Activated CD4-positive, alpha-beta T cell treated with anti-CD3 and anti-CD28 coated beads for 1 hour (primary cell): ENCODE measurements at places on chromosomes 4 and X.

GRCh38 chrX:112341598-112341997 lies 259.0 kb upstream of the TRPC5 start:
- DNase-seq, result no peak

- no peak for DNase-seq
Observed at GRCh38 chr4:86380181-86380724, 20.4 kb upstream of the MAPK10 start.

GRCh38 chr4:139208404-139208945 lies 31.5 kb upstream of the ELF2 start:
- no peak for DNase-seq

GRCh38 chrX:65451663-65452062 lies 82.9 kb downstream of the LAS1L start:
- DNase-seq, result no peak

GRCh38 chr4:11881947-11882346 lies 453.3 kb upstream of the HS3ST1 start:
- no peak for DNase-seq

DNA sequence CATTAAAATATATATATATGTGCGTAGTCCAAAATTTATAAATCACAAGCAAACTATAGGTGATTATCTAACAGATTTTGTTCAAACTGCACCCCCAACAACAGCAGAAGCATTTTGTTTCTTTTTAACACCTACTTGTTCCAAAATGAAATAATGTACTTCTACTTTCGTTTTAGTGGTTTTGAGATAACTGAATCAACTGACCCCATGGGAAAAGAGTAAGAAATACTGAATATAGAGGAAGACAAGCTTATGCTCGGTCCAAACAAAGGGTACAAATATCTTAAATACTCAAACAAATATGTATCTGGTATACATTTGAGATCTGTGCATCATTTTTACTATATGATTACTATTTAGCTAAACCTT lies 22.4 kb downstream of the MAP7D3 start:
- no peak for DNase-seq

DNA sequence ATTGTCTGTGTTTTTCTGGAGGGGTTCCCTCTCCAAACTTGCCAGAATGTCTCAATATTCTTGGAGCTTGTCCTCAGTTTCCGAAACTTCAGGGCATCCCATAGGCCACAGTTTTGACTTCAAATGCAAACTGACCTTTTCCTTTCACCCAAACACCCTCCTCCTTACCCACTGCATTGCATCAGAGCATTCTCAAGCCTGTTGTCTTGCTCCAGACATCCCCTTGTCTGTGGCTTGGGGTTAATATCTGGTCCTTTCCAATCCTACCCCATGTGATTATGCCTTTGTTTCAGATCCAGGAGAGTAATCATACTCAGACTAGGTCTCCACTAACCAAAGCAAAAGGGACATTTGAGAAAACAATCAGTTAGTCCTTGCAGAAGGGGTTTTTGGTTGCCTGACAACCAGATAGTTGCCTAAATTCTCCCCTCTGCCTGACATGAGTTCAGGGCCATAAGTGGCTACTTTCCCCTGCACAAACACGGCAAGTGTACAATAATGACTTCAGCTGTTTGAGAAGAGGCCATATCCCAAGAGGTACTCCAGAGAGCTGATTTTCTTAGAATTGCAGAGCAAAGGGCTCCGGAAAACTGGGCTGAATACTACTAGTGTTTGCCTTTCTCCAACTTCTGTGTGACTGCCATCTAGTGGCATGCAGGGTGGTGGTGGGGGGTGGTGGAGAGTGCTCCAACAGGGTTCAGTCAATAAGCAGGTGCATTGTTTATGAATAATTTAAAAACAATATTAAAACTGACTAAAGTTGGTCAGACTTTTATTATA lies 130.2 kb downstream of the CHRDL1 start:
- DNase-seq, result no peak

- DNase-seq, result no peak
Observed at GRCh38 chr4:26884486-26884988, 23.9 kb downstream of the STIM2 start.

- no peak for DNase-seq
Observed at GRCh38 chrX:55220119-55220794, at the start of gene PAGE5. TSS of gene PAGE5 (plus strand) at chrX:55220346. CDS start at chrX:55221383, 1,037 bp downstream.

GRCh38 chr4:13968723-13969122 lies 341.2 kb upstream of the BOD1L1 start:
- DNase-seq, result no peak

- no peak for DNase-seq
Observed at GRCh38 chr4:2842687-2843262, 869 bp upstream of the ADD1 start.

GRCh38 chrX:28920153-28920943 lies 333.1 kb downstream of the IL1RAPL1 start:
- DNase-seq, result no peak

DNA sequence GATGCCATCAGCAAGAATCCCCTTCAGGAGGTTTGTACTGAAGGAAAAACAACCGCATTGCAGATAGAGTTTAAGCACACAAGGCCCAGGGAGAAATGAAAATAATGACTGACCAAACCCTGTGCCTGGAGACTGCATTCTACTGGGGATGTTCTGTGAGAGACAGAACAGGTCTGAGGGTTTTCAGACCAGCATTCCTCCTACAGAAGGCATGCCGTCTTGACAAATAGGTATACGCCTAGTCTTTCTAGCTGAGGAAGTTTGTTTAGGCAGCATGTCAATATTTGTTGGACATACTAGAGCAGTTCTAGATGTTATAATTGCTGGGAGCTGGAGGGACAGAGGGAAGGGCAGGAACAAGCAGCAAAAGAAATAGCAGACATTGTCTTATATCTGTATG lies 68.4 kb upstream of the SCOC start:
- no peak for DNase-seq

- no peak for DNase-seq
Observed at GRCh38 chr4:10949039-10949733, 264.6 kb upstream of the CLNK start.

GRCh38 chr4:173448608-173449379 lies 49.9 kb upstream of the SCRG1 start:
- DNase-seq, result no peak

DNA sequence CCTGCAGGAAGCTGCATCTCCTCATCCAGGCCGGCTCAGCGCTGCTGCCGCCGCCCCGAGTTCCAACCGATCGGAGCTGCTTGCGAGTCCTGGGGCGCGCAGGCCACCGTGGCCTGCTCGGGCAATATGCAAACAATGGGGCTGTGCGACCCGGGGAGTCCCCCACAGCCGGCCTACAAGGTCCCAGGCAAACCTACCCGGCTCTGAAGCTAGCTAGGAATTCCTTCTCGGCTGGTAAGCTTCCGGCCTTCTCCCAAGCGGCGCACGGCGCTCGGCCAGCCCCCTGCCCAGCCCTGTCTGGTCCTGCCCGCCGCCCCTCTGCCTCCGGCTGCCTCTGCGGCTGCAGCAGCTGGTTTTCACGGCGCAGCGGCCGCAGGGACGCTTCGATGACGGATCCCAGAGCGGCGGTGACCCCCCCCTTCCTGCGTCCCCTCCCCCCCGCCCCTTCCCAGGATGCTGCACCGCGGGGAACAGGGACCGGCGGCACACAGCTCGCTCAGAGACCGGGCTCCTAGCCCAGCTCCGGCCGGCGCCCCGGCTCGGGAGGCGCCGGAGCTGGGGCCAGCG lies 59.4 kb downstream of the TSC22D3 start:
- DNase-seq, result no peak

- no peak for DNase-seq
Observed at GRCh38 chr4:85968945-85969819, 390.7 kb downstream of the MAPK10 start.

DNA sequence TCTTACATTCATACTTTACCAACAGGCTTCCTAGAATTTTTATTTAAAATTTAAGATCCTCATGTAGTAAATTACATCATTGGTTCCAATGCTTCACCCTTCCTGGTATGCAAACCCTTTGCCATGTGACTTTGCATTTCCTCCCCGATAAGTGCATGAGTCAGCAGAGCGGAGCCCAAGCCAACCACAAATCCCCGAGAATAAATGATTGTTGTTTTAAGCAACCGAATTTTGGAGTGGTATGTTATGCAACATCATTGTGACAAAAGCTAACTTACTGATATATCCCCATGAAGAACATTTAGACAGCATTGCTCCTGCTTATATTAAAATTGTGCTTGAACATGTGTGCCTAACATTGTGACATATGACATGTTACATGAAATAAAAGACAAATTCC lies 199.4 kb upstream of the DDX53 start:
- DNase-seq, result no peak

- DNase-seq, result no peak
Observed at GRCh38 chrX:2192584-2193272, 308.0 kb downstream of the DHRSX start.

- no peak for DNase-seq
Observed at GRCh38 chr4:88897180-88897579, 159.8 kb downstream of the FAM13A start.

- DNase-seq, result no peak
Observed at GRCh38 chr4:173014113-173014558, 154.5 kb upstream of the GALNT7 start.

- no peak for DNase-seq
Observed at GRCh38 chr4:68342134-68342533, 7.8 kb downstream of the YTHDC1 start.

GRCh38 chr4:88567591-88567990 lies 24.7 kb upstream of the HERC3 start:
- DNase-seq, result no peak

DNA sequence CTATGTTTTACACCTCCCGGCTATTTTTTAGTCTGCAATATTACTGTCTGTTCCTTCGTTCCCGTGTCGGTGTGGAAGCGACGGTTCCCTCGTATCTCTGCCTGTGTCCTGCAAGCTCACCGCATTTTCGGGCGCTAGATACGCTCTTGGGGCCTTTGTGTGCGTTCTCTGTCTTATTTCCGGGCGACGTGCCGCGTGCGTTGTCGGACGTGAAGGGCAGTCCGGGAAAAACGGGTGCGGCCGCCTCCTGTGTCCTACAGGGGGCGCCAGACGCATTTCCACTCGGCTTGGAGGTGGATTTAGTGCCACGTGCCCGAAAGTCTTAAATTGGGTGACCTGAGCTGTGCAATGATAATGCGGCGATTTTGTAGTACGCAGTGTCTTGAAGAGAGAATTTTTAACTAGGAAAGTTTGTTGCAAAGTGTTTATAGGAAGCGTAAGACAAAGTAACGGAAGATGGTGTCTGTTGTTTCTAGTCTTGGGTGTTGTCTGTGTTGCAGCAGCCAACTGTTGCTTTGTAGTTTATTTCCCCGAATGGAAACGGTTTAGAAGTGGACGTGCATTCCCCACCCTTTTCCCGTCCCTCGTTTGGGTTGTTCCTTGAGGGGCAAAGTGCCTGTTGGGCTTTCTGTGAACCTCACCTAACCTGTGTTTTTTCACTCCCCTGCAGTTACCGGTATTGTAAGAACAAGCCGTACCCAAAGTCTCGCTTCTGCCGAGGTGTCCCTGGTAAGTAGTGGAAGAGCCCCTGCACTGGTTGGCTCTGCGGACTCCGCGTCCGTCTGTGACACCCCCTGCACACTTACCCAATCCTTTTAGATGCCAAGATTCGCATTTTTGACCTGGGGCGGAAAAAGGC lies 720 bp downstream of the RPL10 start:
- peak; percentile 70 for DNase-seq

DNA sequence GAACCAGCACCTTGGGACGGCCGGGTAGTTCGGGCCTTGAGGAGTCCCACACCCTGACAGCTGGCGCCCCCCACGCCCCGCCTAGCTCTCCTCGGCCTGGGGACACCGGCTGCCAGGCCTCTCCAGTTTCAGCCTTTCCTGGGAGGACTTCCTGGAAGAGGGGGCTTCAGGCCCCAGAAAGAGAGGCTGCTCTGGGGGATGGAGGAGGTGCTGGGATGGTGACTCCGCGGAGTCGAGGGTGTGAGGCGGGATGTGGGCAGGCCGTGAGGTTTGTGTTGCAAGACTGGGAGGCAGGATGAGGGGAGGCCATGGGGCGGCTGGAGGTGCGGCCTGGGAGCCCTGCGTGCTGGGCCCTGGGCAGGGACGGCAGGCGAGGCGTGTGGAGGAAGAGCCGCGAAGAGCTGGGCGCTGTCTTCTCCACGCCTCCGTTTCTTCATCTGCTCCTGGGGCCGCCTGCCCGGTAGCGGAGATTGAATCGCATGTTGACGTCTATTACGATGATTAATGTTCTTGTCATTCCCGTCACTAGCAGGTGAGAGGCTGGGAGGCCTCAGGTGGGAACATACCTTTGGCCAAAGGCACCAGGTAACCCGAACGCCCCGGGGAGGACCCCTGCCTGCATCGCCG lies 918 bp upstream of the FGFRL1 start:
- peak; percentile 37 for DNase-seq

DNA sequence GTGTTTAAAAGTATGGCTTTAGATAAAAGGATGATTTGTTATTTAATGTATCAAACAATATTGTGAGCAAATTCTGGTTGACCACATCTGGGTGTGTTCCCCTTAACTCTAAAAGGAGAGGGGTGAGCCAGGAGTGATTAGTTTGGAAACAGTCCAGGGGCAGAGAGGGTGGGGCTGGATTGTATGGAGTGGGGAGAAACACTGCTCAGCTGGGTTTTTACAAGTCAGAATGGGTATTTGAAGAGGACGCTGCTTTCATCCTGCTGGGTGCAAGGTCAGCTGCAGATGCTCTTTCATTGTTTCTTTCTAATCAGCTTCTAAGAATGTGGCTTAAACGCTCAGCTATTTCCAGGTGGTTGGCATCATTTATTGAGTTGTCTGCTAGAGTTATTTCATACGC lies 82.8 kb upstream of the LIMCH1 start:
- DNase-seq, result no peak

DNA sequence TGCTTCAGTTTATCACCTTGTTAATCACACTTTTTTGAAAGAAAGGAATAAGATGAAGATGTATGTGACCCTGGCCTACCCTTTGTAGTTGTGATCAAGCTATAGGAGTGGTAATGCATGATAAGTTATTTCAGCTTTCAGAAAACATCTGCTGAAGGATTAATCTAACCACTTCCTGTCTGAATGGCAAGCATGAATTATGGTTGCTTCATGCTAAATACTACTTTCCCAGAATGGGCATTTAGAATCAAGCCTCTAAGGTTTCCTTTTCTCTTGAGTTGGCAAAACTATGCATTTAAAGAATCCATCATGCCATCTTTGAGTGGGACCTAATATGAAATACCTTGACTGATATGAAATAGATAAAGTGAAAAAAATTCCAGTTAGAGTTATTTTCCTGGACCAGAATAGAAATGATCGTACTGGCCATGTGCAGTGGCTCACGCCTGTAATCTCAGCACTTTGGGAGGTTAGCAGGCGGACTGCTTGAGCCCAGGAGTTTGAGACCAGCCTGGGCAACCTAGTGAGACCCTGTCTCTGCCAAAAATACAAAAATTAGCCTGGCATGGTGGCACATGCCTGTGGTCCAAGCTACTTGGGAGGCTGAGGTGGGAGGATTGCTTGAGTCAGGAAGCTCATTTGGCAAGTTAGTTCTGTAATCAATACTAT lies 59.1 kb downstream of the ANXA3 start:
- no peak for DNase-seq

- DNase-seq, result no peak
Observed at GRCh38 chr4:7000421-7001176, 42.6 kb upstream of the TADA2B start.

- DNase-seq, result no peak
Observed at GRCh38 chrX:13046141-13046855, 1.9 kb upstream of the FAM9C start.

GRCh38 chr4:57924951-57925350 lies 814.8 kb upstream of the IGFBP7 start:
- DNase-seq, result no peak
